ENCODE measurements at places on chromosomes 16 and 17.

- DNase-seq, result no peak
These were observed 723 bp downstream of the TMEM186 start for GRCh38 chr16:8796469-8797363.

- DNase-seq, result no peak
These were observed 44.8 kb upstream of the HLF start for GRCh38 chr17:55219934-55220333.

DNA sequence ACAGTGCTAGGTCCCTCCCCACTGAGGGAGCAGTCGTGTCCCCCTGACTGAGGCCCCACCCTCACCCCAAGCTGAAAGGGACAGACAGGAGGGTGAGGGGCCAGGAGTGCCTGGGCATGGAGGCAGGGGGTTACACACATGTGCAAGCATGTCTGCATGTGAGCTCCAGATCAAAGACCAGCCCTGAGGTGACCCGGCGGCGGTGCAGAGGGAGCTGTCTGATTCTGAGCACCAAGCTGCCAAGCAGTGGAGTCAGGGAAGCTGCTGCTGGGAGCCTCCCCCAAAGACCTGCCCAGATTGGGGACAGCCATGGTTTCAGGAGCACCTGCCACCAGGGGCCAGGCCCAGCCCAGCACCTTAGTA, 5.5 kb downstream of the DLX3 start:
- no peak for DNase-seq

DNA sequence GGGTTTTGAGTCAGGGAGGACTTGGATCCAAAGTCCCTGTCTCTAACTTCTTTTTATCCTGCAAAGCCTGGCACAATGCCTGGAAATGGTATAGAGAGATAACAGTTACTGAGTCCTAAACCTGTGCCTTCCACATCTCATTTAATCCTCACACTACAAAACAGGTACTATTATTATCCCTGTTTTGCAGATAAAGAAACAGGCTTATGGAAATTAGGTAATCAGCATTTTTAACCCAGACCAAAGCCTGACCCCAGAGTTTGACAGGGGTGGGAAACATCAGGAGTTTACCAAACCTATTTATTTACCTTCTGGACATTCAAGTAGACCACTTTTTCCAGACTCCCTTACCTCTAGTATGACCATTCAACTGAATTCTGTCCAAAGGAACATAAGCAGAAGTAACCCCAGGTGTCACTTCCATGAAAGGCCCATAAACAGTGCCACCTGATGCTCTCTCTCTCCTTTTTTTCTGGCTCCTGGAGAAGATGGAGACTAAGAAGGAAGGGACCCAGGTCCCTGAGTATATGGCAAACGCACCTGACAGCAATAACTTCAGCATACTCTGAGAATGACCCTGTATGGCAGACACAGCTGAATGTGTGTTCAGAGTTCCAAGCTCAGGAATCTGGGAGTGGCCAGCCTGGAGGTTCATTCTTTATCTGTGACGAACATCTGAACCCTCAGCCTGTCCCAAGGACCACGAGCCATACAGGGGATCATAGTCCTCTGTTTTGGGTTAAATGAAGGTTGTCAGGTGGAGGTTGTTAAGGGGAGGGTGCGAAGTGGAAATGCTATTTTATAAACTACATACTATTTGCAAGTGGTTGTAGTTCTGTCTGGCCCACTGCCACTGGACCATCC, 62.7 kb downstream of the HLF start:
- no peak for DNase-seq

Data from A172 (cell line).